ENCODE measurements at places on chromosomes 3 and 15.

- DNase-seq: no peak
These were observed 22.0 kb upstream of the SKOR1 start for GRCh38 chr15:67803299-67803698.

DNA sequence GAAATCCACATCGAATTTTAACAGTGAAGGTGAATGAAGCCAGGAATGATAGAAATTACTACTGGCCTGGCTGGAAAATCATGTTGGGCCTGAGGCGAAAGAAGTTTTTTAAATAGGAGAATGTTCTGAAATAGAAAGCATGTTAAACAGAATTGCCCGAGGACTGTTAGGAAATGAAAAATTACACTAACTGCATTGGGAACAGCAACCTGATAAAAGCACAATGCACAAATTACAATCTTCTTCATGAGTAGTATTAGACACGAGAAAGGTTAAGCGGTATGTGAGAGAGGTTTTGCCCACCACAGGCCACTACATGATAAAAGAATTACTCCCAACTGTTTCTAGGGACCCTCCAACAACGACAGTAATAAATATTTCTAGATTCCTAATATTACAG lies 18.9 kb downstream of the GBE1 start:
- no peak for DNase-seq

GRCh38 chr15:51696566-51696965 lies 15.3 kb downstream of the SCG3 start:
- no peak for DNase-seq

- no peak for DNase-seq
These were observed 3.5 kb downstream of the ITGA11 start for GRCh38 chr15:68428431-68428940.

GRCh38 chr3:5014391-5014790 lies 35.2 kb downstream of the BHLHE40 start:
- no peak for DNase-seq
